Effector memory CD4-positive, alpha-beta T cell (primary cell): ENCODE measurements at places on chromosomes 1 and 21.

GRCh38 chr1:63264161-63264560 is 58.2 kb upstream of the FOXD3 start:
- no peaks in the 10 kb centered on the region for H3K4me1 ChIP-seq
- peaks cover 4% of the 10 kb centered on the region for H3K27me3 ChIP-seq
- no peaks in the 10 kb centered on the region for H3K36me3 ChIP-seq
- no peak for DNase-seq
- H3K27ac ChIP-seq = no peak overlapping the region

DNA sequence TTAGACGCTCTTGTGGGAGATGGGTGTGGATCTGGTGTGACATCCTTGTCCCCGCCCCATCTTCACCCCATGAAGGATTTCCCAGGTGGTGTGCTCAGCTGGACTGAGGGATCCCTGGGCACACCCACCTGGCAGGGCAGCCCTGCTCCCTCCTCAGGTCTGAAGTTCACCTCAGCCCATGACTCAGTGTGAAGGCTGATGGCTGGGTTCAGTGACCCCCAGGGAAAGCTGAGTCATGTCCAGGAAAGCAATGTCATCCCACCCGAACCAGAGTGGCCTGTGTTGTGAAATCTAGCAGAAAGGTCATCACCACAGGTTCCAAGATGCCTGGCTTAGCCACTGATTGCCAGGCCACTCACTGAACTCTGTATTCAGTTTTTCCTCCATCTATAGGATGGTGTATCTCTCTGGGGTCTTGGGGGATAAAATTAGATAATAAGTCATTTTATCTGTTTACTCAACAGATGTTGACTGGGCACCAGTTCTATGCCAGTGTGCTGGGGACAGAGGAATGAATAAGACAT is 97.7 kb upstream of the JUN start:
- no peaks in the 10 kb centered on the region for H3K4me1 ChIP-seq
- H3K27me3 ChIP-seq = no peaks in the 10 kb centered on the region
- H3K27ac ChIP-seq = no peak overlapping the region
- H3K4me3 ChIP-seq = no peak overlapping the region

GRCh38 chr1:168509875-168510791 is 33.7 kb downstream of the XCL2 start:
- H3K36me3 ChIP-seq = no peaks in the 10 kb centered on the region
- no peak overlapping the region for H3K27ac ChIP-seq
- no peaks in the 10 kb centered on the region for H3K27me3 ChIP-seq
- H3K4me3 ChIP-seq = no peak overlapping the region

DNA sequence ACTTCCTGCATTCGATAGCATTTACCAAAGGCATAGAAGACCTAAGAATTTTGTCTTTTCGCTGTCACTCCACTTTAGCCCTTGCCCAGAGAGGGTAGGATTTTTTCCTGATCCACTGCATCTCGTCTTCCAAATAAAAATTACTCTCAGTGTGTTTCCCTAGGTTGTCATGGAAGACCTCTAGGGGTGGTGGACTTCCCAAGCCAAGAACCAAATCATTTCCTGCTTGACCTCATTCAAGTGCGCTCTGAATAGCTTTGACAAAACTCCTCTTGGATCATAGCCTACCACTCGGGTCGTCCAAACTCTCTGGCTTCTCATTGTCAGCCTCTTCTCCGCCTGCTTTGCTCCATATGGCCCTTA is 431 bp upstream of the C1orf52 start:
- no peak for DNase-seq
- H3K27me3 ChIP-seq = no peaks in the 10 kb centered on the region
- H3K36me3 ChIP-seq = peaks cover 19% of the 10 kb centered on the region

GRCh38 chr21:44513389-44514217 is 26.4 kb downstream of the KRTAP10-1 start:
- H3K27me3 ChIP-seq = no peaks in the 10 kb centered on the region
- no peak for DNase-seq
- H3K4me1 ChIP-seq = peaks cover 9% of the 10 kb centered on the region
- H3K27ac ChIP-seq = no peak overlapping the region

DNA sequence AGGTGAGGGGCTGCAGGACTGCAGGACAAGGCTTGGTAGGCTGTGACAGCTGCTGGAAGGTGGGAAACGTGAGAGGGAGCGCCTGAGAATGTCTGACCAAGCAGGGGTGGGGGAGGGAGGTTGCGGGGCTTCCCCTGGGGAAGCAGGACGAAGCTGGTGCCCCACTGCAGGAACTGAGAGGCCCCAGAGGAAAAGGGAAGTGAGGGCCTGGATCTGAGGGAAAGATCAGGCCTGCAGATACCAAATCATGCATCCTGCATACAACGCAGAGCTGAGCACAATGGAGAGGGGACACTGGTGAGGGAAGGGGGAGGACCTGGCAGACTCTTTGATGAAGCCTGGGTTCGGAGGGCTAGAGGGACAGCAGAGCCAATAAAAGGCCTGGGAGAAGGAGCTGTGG is 65.7 kb upstream of the BACE2 start:
- no peaks in the 10 kb centered on the region for H3K36me3 ChIP-seq
- no peak overlapping the region for H3K27ac ChIP-seq
- no peaks in the 10 kb centered on the region for H3K27me3 ChIP-seq
- H3K4me1 ChIP-seq = no peaks in the 10 kb centered on the region
- no peak overlapping the region for H3K4me3 ChIP-seq

GRCh38 chr1:16983649-16984048 is 3.2 kb upstream of the MFAP2 start:
- peaks cover 24% of the 10 kb centered on the region for H3K36me3 ChIP-seq
- H3K4me1 ChIP-seq = peaks cover 4% of the 10 kb centered on the region
- peaks cover 3% of the 10 kb centered on the region for H3K27me3 ChIP-seq
- no peak for DNase-seq

GRCh38 chr1:194171596-194171995 is 985.2 kb upstream of the B3GALT2 start:
- H3K4me3 ChIP-seq = no peak overlapping the region
- H3K4me1 ChIP-seq = no peaks in the 10 kb centered on the region
- no peak for DNase-seq
- no peak overlapping the region for H3K27ac ChIP-seq
- H3K27me3 ChIP-seq = no peaks in the 10 kb centered on the region

- H3K4me1 ChIP-seq = no peaks in the 10 kb centered on the region
- no peak overlapping the region for H3K27ac ChIP-seq
- H3K4me3 ChIP-seq = no peak overlapping the region
- no peaks in the 10 kb centered on the region for H3K36me3 ChIP-seq
Measured at GRCh38 chr1:8127171-8127641, 101.1 kb upstream of the ERRFI1 start.

DNA sequence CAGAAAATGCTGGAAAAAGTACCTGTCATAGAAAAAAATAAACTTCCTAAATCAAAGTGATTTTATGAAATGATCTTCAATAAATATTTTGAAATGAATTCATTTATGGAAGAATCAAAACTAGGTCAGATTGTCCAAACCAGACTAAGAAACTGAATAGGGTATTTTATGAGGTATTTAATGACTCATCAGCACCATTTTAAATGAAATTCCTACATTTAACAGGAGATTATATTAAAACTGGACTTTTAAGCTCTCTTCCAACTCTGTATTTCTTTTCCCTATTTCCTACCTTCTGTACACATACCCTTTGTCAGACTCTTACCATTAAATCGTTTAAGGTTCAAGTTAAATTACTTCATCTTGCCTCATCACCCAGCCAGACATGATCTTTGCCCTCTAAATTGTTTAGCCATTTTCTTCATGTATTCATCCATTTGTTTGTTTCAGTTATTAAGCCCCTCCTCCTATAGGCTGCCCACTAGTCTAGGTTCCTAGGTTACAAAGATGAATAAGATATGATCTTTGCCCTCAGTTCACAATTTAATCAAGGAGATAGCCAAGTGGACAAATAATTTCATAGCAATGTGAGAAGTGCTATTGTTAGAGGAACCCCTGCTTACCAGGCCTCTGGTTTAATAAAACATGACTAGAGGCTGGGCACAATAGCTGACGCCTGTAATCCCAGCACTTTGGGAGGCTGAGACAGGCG is 25.0 kb downstream of the TATDN3 start:
- no peaks in the 10 kb centered on the region for H3K4me1 ChIP-seq
- no peak for DNase-seq
- H3K4me3 ChIP-seq = no peak overlapping the region
- no peak overlapping the region for H3K27ac ChIP-seq

DNA sequence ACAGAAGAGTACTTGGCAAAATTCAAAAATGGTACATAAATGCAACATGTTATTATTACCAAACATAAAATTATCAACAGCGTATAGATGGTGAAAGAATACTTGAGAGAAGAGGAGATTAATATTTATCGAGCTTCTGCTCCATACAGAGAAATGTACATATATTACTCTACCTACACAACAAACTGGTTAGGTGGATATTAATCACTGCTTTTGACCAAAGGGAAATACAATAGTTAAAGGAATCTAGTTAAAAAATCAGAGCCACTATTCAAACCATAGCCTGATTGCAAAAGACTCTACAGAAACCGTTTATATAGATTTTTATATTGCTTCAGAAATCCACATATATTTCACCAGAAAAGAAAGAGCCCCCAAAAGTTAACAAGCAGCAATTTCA is 379.3 kb upstream of the PRMT6 start:
- H3K36me3 ChIP-seq = no peaks in the 10 kb centered on the region
- DNase-seq = no peak
- no peak overlapping the region for H3K27ac ChIP-seq
- H3K4me1 ChIP-seq = no peaks in the 10 kb centered on the region
- H3K4me3 ChIP-seq = no peak overlapping the region

DNA sequence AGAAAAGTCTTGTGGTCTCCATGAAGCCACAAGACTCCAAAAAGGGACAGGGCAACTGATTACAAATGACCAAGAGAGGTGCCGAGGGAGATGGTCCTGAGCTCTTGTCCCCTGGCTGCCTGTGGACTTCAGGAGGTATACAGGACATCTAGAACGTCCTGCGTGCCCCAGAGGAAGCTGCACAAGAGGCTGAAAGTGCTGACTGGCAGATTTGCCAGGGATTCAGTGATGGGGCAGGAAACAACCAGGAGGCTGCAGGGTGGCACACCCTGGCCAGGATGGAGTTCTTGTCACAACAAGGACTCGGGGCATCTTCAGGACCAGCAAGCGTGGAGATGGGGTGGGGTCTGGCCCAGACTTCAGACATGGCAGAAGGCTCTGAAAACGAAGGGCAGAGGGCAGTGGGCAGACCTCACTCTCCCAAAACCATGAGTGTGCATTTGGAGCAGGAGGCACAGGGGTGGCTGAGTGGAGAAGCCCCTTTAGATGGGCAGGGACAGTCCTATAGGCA is 13.4 kb upstream of the PKP1 start:
- H3K4me1 ChIP-seq = no peaks in the 10 kb centered on the region
- H3K4me3 ChIP-seq = no peak overlapping the region
- H3K36me3 ChIP-seq = no peaks in the 10 kb centered on the region
- no peaks in the 10 kb centered on the region for H3K27me3 ChIP-seq

GRCh38 chr1:29136391-29136915 is 12.8 kb upstream of the TMEM200B start:
- no peak for DNase-seq
- H3K27me3 ChIP-seq = no peaks in the 10 kb centered on the region
- no peak overlapping the region for H3K27ac ChIP-seq
- H3K36me3 ChIP-seq = no peaks in the 10 kb centered on the region

- peaks cover 17% of the 10 kb centered on the region for H3K4me1 ChIP-seq
- no peak within 1 kb of the TSS for H3K4me3 ChIP-seq
- H3K27ac ChIP-seq = no peak within 1 kb of the TSS
- H3K27me3 ChIP-seq = no peaks in the 10 kb centered on the region
- H3K36me3 ChIP-seq = peaks cover 5% of the 10 kb centered on the region
Measured at GRCh38 chr1:153548722-153549688, at the start of gene S100A3. Gene S100A3, minus strand, starts transcription at chr1:153549258. Its CDS starts 773 bp downstream, at chr1:153548485.

- DNase-seq = no peak
- peaks cover 3% of the 10 kb centered on the region for H3K27me3 ChIP-seq
- no peak overlapping the region for H3K27ac ChIP-seq
Measured at GRCh38 chr1:16152481-16153087, 3.3 kb downstream of the EPHA2 start.

- no peaks in the 10 kb centered on the region for H3K36me3 ChIP-seq
- no peak overlapping the region for H3K4me3 ChIP-seq
- no peaks in the 10 kb centered on the region for H3K4me1 ChIP-seq
Measured at GRCh38 chr1:49346767-49347349, 570.2 kb upstream of the BEND5 start.
